ENCODE measurements at places on chromosomes 13 and 19.

- no peak for DNase-seq
These were observed 56.5 kb downstream of the CDK8 start for GRCh38 chr13:26310470-26310869.

GRCh38 chr13:114279146-114279545 lies 2.3 kb upstream of the UPF3A start:
- no peak for DNase-seq

DNA sequence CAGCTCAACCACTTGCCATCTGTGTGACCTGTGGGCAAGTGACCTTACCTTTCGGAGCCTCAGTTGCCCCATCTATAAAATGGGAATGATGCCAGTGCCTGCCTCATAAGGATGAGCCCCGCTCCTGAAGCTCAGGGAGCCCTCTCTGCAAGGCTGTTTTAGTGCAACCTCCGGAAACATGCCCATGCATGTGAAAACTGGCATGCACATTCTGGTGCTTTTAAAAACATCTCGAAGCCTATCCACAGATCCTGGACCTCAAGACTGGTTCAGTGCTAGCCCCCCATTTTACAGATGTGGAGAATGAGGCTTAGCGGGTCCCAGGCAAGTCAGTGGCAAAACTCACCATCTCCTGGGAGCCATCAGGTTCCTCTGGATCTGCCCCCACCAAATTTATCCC lies 5.6 kb downstream of the CADM4 start:
- no peak for DNase-seq

DNA sequence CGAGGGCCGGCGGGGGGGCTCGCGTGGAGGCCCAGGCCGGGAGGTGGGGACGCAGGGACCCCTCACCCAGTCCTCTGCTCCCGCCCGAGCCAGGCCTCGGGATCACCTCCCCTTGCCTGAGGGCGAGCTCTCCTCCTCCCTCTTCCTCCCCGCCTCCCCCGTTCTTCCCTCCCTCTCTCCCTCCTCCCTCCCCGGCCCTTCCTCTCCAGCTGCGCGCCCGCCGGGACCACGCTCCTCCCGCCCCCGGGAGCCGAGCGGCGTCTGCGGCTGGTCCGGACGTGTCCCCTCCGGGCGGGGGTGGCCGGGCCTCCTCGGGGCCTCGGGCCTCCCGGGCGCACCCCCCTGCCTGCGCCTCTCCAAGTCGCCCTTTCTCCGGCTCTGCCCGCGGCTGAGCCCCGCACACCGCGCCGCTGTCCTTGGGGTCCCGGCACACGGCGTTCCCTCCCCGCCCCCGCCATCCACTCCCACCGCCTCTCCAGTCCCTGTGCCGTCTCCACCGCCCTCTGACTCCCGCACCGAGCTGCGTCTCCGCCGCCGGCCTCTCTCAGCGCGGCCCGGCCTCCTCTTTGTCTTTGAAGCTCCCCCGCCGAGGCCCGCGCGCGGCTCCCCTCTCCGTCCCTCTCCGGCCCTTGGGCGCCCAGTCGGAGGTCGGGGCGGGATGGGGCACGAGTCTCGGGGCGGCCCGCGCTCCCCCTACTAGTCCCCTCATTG lies 5.7 kb downstream of the SOX1 start:
- no peak for DNase-seq

DNA sequence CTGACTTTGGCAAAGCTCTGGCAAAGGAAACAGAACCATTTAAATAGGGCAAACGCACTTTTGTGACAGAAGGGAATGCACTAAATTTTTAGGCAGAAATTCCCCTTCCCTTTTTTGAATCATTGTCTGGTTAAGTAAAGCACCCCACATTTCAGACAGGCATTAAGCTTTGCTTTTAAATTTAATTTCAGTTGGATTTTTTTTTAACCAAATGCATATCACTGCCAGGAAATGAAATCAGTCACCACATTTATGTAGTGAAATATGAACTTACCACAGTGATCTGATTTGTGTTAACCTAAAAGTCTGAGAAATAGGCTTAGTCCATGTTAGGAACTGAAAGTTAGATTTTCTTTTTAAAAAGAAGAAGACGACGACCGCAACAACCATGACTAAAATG lies 10.8 kb downstream of the GPR183 start:
- no peak for DNase-seq

- DNase-seq, result peak; percentile 93
These were observed 3.7 kb upstream of the ZNF665 start for GRCh38 chr19:53196777-53197396.

- DNase-seq, result no peak
These were observed 9.0 kb upstream of the ECH1 start for GRCh38 chr19:38840583-38840968.

GRCh38 chr13:34044041-34044440 lies 226.1 kb downstream of the RFC3 start:
- DNase-seq, result no peak

DNA sequence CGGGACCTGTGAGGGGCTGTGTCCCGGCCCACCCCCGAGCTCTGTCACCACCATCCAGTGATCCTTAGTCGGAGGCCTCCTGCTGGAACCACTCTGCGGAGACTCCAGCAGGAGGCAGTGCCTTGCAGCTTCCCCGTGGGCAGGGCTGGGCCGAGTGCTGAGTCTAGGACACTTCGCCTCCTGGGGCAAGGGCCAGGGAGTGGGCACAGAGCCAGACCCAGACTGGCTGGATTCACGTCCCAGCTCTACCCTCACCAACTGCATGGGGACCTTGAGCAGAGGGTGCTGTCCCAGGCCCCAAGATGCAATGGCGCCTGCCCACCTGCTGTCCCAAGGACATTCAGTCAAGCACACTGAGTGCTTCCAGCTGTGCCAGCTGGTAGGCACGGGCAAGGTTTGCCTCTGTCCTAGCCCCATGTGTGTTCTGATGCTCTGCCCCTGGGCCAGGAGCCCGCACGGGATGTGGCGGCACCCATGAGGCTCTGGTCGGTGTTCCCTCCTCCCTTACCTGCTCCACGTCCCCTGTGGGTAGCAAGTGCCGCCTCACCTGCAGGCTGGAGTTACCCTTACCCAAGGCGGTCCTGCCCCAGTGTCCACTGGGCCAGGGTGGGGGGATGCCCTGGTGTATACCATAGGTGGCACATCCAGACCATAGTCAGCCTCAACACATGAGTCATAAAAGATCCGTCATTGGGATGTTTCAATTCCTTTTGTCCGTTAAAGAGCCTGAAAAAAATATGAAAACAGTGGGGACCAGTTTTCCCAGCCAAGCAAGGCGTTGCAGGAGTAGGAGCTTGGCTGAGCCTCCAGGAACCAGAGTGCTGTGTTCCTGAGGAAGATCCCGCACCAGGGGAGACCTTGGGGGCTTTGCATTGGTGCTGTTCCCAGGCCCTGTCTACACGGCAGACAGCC lies 7.4 kb downstream of the FZR1 start:
- DNase-seq, result no peak

GRCh38 chr13:27370305-27370872 lies 54.0 kb upstream of the GTF3A start:
- no peak for DNase-seq

DNA sequence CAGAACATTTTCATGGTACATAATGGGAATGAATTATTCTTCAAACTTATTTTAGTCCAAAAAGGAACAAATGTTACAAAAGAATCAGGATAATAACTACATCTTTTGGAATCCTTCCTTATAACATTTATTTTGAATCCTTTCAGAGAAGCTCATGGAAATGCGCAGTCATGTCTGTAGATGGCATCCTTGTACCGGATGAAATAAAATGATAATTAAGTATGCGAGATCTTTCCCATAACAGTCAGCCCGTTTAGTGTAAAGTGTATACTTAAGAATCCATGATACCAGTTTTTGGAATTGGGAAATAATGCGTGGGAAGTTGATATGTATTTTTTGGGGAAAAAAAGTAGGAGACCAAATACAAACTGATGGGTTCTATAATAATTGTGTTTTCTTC lies 418.8 kb downstream of the GPC5 start:
- no peak for DNase-seq

DNA sequence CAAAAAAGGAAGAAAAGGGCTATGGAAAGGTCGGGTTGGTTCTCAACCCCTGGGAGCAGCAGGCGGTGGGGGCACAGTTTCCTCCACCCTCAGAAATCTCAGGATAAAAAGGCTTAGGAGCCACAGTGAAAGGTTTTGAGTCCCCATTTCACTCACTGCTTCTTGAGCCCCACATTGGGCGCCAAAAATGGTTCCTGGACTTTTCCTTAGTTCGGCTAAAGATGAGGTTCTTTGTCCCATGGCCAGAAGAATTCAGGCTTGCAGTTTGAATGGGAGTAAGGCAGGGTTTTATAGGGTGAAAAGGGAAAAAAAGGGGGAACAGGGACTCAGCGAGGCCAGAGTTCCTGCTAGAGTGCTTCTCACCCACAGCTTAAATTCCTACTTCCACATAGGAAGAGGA lies 179.5 kb downstream of the GGACT start:
- DNase-seq, result no peak

DNA sequence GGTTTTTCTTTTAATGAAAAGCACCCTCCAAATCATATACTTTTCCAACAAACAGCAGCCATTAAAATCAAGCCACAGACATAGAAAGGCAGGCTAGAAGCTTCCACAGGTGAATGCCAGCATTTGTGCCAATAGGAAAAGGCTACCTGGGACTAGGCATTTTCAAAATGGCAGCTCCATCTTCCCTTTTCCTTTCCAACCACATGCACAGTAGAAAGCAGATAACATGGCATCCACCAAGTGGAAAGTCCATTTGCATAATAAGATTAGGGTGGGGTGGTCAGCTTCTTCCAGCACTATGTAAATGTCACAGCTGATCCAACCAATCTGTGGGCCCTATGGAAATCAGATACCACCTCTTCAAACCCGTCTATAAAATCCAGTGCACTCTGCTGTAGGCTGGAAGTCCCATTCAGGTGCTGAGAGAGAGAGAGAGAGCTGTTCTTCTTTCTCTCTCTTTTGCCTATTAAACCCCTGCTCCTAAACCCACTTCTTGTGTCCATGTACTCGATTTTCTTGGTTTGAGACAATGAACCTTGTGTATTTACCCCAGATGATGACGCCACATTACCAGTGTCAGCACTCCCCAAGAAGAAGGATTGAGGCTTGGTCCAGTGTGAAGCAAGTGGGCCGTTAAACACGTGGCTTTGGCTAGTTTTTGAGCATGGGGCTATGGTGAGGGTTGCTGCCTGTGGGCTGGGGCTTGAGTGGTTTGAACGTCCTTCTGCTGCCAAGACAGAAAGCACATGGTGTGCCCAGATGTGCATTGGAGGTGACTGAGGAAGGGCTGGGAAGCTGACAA lies 24.2 kb upstream of the IGFL1 start:
- no peak for DNase-seq

DNA sequence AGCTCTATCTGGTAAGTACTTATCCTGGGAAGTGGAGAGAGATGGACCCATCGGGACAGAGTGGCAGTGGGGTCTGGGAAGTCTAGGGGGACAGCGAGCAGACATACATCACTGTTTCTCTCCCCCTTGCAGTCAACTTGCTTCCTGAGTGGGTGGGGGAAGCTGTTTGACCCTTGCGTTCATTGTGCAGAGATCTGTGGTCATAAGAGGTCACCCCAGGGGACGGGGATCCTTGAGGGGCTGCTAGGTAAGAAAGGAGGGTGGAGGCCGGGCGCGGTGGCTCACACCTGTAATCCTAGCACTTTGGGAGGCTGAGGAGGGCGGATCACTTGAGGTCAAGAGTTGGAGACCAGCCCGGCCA lies 474 bp downstream of the ARHGEF18 start:
- DNase-seq, result no peak

GRCh38 chr13:48533961-48534600 lies 1.2 kb upstream of the RCBTB2 start:
- DNase-seq, result no peak

GRCh38 chr19:14089662-14090508 lies 666 bp downstream of the SAMD1 start:
- peak; percentile 29 for DNase-seq

GRCh38 chr13:69601661-69602060 lies 506.0 kb upstream of the ATXN8OS start:
- DNase-seq, result no peak

DNA sequence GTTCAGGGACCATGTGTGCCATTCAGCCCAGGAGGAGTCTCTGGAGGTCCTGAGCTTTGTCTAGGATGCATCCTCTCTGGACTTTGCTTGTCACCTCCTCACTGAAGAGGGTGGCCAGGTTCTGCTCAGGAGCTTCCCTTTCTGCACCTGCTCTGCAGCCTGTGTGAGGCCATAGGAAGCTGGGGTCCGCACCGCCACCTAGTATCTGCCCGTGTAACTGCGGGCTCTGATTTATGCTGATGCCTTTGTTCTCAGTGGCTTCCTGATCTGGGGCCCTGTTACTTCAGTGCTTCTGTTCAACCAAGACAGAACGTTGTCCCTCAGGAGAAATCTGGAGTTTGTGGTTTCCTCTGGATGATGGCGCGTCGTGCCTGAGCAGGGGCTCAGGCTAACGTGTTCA lies 15.5 kb downstream of the ZNF610 start:
- no peak for DNase-seq

GRCh38 chr13:83281654-83282053 lies 600.6 kb downstream of the SLITRK1 start:
- DNase-seq, result no peak

DNA sequence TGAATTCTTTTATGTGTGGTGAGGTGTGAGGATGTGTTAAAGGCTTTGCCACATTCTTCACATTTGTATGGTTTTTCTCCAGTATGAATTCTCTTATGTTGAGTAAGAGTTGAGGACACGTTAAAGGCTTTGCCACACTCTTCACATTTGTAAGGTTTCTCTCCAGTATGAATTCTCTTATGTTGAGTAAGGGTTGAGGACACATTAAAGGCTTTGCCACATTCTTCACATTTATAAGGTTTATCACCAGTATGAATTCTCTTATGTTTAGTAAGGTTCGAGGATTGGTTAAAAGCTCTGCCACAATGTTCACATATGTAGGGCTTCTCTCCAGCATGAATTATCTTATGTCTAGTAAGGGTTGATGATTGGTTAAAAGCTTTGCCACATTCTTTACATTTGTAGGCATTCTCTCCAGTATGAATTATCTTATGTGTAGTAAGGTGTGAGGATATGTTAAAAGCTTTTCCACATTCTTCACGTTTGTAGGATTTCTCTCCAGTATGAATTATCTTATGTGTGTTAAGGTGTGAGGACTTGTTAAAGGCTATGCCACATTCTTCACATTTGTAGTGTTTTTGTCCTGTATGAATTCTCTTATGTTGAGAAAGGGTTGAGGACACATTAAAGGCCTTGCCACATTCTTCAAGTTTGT lies 27.1 kb downstream of the ZNF724 start:
- no peak for DNase-seq

DNA sequence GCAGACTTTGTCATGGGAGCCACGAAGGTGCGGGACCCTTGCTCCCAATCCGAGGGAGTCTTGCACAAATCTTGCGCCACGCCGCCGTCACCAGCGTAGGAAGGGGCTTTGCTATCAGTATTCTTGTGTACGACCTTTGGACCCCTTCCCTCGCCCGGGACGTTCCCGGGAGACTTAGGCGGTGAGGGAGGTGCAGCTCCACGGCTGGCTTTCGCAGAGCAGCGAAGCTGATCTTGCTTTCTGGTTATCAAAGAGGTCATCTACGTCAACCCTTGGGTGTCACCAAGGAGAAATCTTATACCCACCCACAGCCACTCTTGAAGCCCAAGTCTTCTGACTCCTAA lies 583 bp downstream of the TECR start:
- DNase-seq, result no peak

GRCh38 chr19:56076498-56076897 lies 44.6 kb downstream of the ZNF787 start:
- no peak for DNase-seq

GRCh38 chr19:4929186-4929585 lies 19.9 kb downstream of the UHRF1 start:
- DNase-seq, result no peak

- DNase-seq, result peak; percentile 7
These were observed 444 bp downstream of the PROSER1 start for GRCh38 chr13:39037410-39037879.

- no peak for DNase-seq
These were observed 71.3 kb downstream of the KLF12 start for GRCh38 chr13:74062933-74063332.
